ENCODE measurements at places on chromosomes 12 and 14. TPM values are rescaled to one million over a fixed set of nuclear protein-coding genes. Genes with fewer than 3 reads are reported as not detected.

GRCh38 chr12:69059465-69060457, 126.8 kb upstream of the CPM start:
- no peak for DNase-seq

SLC17A8 gene
- not detected for total RNA-seq

DNA sequence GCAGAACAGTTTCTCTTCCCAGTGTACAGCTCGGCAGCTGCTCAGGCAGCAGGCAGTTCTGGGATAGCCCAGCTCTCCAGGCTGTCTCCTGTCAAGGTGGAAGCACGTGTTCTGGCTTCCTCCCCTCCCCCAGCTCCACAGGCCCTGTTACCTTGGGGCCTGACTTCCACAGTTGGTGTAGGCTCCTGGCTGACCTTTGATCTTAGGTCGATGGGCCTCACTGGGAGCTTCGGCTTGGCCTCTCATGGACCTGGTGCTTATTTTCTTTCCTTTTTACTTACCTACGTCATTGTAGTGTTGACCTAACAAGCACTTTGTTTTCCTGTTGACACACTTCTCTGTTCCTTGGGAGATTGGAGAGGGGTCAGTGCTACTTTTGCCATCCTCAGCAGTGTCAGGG, 17.0 kb downstream of the DLST start:
- no peak for DNase-seq

- no peak for DNase-seq
Measured at GRCh38 chr12:49541911-49542505, 3.2 kb downstream of the KCNH3 start.

DNA sequence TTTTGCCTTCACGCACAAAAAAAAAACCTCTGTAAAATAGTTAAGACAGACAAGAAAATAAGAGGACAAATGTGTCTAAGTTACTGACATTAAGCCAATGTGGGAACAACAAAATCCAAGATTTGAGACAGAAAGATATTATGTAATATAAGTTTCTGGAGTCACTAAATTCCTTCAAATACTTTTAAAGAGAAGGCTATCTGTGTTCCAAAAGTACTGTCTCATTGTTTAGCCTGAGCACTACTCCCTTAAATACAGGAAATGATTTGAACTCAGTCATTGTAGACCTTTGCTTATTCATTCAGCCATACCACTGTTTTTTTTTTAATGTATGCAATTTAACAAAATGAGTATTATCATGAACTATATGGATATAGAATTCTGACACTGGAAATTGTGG, 82.7 kb upstream of the KITLG start:
- no peak for DNase-seq

DNA sequence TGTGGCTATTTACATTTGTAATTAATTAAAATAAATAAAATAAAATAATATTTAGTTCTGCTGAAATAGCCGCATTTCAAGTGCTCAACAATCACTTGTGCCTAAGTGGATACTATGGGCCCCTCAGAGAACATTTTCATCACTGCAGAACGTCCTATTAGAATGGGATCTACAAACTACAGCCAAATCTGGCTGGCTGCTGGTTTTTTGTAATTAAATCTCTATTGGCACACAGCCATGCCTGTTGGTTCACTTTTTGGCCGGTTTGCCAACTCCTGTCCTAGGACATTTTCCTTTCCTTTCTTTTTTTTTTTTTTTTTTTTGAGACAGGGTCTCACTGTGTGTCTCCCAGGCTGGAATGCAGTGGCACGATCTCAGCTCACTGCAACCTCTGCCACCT, 9.8 kb downstream of the CCDC63 start:
- DNase-seq: no peak

GRCh38 chr12:121533394-121534090, 47.3 kb downstream of the KDM2B start:
- DNase-seq: no peak

DNA sequence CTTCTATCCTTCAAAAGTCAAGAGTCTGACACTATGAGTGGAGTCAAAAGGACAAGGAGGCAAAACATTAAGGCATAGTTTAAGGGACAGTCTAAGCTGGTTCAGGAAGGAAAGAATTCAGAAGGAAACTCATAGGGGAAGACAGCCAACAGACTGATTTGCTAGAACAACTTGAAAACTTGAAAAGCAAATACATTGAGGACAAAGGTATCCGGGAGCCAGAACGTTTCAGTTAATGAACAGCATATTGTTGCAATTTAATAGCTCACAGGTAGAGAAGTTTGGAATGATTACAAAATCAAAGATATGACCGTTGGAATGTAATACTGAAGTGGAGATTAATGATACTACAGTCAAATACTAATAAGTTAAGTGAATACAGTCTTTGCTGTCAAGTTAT, 312.8 kb upstream of the RPL10L start:
- DNase-seq: no peak

DNA sequence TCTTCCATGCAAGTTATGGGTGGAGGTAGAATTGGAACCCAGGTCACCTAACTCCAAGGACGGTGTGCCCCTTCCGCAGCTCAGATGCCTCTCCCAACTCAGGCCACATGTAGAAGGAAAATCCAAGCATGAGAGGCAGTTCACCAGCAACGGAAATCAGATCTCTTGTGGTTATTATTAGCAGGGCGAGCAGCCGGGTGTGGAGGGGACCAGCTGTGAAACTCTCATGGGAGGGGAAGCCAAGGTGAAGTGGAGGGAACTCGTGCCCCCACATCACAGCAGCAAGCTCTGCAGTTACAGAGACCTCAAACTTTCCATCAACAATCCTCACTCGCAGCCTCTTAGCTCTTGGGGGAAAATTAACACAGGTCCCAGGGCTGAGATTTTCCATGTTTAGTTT, 79.7 kb downstream of the KSR2 start:
- DNase-seq: no peak

SLC35F4 gene
- not detected for total RNA-seq

DNA sequence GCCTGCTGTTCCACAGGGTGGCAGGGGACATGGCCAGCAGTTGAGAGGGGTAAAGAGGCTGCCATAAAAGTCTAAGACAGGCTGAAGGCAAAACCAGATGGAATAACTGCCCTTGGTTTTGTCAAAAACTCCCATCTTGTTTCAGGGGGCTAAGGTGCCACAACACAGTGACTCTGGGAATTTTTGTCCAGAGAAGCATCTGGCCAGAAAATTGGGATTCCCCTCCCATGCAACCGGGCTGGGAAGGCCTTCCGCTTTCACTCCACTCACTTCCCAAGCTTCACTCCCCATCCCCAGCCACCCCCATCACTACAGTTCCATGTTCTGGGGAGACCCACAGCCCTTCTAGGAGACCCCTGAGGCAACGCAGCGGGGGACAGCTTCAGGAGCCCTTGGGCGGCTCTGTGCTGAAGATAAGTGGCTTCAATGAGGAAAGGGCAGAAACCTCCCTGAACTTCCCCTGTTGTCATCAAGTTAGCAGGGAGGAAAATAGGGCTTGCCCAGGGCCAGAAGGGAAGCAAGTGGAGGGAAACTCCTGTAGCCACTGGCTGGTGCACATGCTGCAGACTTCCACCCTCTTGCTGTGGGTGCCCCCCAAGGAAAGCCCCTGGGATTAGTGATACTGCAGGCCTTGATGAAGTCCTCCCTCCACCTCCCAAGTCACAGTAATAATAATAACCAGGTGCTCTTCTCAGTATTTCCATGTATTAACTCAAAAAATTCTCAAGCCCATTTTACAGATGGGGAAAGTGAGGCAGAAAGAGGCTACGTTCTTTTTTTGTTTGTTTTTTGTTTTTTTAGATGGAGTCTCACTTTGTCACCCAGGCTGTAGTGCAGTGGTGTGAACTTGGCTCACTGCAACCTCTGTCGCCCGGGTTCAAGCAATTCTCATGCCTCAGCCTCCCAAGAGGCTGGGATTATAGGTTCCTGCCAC, 6.0 kb downstream of the TMEM229B start:
- no peak for DNase-seq

DNA sequence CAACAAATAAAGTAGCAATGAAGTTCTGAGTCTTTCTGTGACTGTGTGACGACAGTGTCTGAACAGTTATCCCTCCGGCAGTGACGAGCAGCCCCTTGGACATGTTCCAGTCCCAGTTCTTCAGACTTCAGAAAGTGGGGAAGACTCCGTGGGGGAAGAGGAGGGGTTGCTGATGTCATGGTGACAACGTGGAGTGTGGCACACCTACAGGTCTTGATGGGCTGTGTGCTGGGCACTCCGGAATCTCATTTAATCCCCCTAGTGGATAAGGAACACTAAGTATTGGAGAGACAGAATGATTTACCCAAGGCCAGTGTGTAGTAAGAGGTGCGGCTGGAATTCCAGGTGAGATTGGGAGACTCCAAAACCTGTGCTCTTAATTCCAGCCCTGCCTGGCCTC, 280.2 kb downstream of the CACNA1C start:
- DNase-seq: no peak

DNA sequence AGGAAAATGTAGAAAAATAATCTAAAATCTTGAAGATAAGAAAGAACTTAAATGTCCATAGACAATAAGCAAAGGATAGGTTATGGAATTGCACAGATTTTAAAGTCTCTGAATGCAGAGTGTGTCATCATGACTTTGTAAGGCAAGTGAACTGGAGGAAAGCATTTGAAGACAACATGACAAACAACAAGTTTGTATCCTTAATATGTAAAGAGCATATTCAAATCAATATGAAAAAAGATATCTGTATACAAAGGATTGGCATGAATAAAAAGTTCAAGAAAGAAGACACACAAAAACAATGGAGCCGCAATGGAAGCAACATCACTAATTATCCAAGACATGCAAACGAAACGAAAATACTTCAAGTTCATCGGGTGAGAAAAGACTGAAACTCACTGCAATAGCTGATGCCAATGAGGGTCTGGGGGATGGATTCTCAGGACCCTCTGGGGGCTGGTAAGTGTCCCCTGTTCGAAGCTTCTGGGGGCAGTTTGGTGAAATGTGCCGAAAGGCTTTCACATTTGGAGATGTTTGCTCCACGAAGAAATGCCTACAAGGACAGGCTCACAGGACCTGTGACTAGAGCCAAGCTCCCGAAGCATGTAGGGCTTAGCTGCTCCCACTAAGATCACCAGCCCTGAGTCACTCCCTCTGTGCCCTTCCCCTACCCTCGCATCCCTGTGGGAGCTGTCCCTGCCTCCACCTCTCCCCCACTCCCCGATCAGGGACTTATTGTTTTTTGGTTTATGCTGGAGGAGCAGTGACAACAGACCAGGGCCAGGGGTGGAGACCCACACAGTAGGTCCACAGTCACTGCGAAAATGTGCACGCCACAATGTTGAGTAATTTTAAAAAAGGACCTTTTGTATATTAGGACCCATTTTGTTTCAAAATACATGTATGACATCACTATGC, 345.7 kb upstream of the SFSWAP start:
- no peak for DNase-seq

GRCh38 chr14:74429991-74430390, 4.0 kb upstream of the SYNDIG1L start:
- no peak for DNase-seq

RNASE7 gene
- total RNA-seq: not detected

SMAGP gene
- 5.6 TPM for total RNA-seq

- DNase-seq: peak; percentile 67
Measured at GRCh38 chr12:53287741-53288216, 7.6 kb upstream of the PFDN5 start.

TAS2R10 gene
- total RNA-seq: 0.58 TPM

EXOC5 gene
- 56.9 TPM for total RNA-seq

DNA sequence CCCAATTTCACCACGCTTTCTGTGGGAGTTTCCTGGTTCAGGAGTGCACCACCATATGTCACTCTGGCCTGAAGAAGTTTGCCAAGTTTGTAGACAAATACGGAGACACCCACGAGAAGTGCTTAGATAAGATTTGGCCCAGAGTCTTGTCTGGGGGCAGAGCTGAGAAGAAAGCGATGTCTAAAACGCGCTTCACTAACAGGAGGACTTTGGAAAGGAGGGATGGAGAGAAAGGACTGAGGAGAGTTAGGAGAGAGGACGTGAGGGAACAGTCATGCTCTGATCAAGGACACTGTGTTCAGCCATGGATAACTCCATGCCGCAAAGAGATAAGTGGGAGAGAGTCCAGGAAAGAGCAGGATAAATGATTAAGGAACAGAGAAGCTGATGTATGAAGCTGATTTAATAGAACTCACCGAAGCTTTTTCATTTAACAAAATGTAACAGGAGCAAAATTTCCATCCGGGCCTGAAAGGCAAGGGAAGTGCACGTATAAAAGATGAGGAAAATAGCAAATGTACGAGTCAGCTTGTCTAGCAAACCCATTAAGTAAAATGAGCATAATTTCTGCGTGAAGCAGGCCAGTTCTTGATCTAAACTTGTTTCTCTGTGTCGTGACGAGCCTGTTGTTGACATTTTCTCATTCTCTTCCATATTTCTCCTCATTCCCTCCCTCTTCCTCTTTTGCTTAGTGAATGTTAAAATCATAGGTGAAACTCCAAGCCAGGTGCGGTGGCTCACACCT, 23.4 kb upstream of the MAP3K9 start:
- DNase-seq: no peak

RILPL2 gene
- 5.5 TPM for total RNA-seq

GRCh38 chr14:67358924-67359774, 455 bp downstream of the ATP6V1D start:
- no peak for DNase-seq

- no peak for DNase-seq
Measured at GRCh38 chr12:71942703-71943102, 4.1 kb downstream of the TPH2 start.

GRCh38 chr12:19186722-19187661, 57.5 kb downstream of the PLEKHA5 start:
- no peak for DNase-seq

HNF1A gene
- not detected for total RNA-seq

SLC38A4 gene
- total RNA-seq: not detected

DNA sequence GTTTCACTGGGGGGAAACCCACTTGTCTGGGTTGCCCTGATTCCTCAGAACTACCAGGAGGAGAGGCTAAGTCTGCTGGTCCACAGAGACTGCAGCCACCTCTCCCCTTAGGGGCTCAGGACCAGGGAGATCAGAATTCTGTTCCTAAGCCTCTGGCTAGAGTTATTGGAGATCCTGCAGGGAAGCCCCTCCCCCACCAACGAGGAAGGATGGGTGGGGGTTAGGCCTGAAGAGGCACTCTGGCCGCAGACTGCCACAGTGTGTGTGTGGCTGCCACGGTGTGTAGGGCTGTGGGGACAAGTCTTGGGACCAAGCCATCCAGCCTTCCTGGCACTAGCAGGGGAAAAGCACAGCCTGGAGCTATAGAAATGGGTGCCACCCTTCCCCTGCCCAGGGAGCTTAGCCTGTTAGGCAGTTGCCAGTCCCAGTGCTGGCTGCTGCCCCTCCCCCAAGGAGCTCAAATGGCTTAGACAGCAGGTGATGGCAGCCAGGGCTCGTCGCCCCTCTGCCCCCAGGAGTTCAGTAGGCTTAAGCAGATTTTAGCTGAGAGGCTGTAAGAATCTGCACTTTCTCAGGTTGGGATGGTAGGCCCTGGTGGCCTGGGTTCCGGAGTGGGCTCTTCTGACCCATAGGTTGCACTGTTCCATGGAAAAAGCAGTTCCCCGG, 107.7 kb downstream of the ERGIC2 start:
- no peak for DNase-seq

- DNase-seq: no peak
Measured at GRCh38 chr14:70166530-70167203, 22.1 kb downstream of the SLC8A3 start.

GRCh38 chr14:64953661-64954060, 11.1 kb upstream of the GPX2 start:
- no peak for DNase-seq

ASPG gene
- total RNA-seq: not detected

All from activated naive CD8-positive, alpha-beta T cell treated with anti-CD3 and anti-CD28 coated beads, Interleukin-2, amount 10 ng/mL, durations not matched to agents 7 days and 5 days (primary cell).